CD4-positive, alpha-beta T cell (primary cell): ENCODE measurements at places on chromosomes 5 and 9.

DNA sequence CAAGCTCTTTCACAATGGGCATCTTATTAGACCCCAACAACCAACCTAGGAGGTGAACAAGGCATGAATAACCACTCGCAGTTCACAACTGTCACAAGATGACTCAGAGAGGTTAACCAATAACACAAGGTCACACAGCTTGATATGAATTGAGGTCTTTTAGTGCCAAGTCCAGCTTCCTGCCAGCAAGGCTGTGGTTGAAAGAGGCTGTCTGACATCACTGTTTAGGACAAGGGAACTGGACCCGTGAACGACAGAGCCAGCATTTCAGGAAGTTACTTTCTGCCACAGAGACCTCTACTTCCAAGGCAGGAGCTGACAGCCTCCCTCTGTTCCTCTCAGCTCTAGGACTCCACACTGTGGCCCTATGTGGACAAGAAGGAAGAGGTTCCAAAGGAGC, 53.4 kb upstream of the ALDH1B1 start:
- H3K27me3 ChIP-seq: peaks cover 4% of the 10 kb centered on the region
- no peak overlapping the region for H3K27ac ChIP-seq

DNA sequence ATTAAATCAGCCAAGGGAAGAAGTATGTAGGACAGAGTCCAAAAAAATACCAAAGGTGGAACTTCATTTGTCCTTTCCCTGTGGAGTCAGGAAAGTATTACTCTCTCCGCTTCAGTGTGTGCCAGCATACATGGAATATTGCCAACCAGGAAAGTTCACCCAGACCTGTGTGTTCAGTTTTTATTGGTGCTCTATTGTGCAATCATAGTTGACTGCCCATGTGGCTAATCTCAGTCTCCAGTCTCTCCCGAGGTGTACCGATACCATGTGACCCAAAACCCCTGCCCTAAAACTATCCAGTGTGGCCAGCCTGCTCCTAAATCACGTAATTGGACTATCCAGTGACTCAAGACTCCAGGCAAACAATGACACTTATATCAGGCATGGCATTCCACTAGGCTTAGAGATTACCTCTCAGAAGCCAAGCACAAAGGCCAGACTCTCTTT, 38.8 kb downstream of the NFX1 start:
- H3K4me3 ChIP-seq: no peak overlapping the region
- peaks cover 59% of the 10 kb centered on the region for H3K36me3 ChIP-seq
- no peak overlapping the region for H3K27ac ChIP-seq
- no peaks in the 10 kb centered on the region for H3K4me1 ChIP-seq
- DNase-seq: no peak

DNA sequence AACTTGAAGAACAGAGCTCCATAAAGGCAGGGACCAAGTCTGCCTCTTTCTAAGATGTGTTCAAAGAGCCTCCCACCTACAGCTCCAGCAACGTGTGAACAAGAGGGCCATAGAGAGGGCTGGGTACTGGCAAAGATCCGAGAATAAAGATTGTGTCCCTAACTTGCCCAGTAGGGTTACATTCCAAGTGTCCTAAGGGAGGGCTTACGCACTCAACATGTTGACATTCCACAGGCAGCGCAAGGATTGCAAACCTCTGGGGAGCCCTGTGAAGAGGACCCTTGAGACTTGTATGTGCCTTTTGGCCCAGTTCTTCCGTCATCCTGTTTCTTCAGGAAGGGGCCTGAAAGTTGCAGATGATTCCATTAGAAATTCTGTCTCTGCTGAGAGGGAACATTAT, 48.2 kb upstream of the ENTREP1 start:
- peaks cover 6% of the 10 kb centered on the region for H3K27me3 ChIP-seq
- DNase-seq: no peak
- H3K27ac ChIP-seq: no peak overlapping the region

- H3K4me1 ChIP-seq: peaks cover 6% of the 10 kb centered on the region
- H3K36me3 ChIP-seq: peaks cover 44% of the 10 kb centered on the region
- no peak overlapping the region for H3K4me3 ChIP-seq
- no peaks in the 10 kb centered on the region for H3K27me3 ChIP-seq
- DNase-seq: no peak
Measured at GRCh38 chr5:133974142-133974541, 5.7 kb upstream of the C5orf15 start.

DNA sequence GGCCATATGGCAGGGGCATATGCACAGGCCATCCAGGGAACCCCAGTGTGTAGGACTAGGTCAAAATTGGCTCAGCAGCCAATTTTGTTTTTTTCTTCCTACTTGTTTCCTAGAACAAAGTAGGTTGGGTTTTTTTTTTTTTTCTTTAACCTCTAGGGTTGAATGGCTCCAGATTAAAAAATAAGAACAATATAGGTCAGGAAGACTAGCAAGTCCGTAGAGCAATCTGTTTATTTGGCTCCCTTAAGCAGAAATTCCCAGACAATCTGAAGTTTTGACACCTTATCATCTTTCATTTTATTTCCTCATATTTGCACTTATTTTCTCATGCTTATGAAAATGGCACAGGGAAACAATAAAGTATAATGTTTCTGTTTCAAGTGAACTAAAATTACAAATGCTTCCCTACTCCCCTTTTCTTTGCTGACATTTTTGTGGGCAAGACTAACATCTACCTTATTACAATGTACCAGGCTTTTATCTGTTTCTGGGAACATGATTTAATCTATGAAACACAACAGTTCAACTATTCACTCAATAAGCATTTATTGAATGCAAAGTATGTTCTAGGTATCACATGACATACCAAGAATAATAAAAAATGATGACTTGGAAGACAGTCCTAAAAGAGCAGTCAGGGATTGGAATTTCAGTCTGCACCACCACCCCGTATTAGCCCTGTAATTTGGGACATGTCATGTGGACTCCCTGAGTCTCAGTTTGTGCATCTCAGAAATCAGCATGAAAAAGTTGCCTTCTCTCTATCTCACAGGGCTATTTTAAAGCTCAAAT, 30.5 kb downstream of the TLR4 start:
- H3K4me3 ChIP-seq: no peak overlapping the region
- no peak for DNase-seq
- no peaks in the 10 kb centered on the region for H3K36me3 ChIP-seq
- H3K27ac ChIP-seq: no peak overlapping the region

DNA sequence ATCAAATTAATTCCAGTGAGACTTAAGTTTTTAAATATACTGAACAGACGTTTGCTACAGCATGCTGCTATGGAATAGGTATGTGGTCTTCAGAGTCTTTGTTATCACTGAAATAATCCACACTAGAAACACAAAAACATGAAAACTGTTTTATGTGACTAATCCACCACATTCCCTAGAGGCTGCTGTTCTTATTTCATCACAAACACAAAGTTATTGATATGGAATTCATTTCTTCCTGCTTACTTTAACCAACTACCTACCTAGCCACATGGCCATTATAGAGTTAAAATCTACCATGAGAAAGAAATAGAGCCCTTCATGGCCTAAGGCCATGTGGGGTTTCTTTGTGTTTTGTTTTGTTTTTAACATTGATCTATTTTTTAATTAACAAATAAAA, 232.3 kb upstream of the PTGER4 start:
- no peak for DNase-seq
- no peak overlapping the region for H3K27ac ChIP-seq
- H3K4me1 ChIP-seq: peaks cover under 1% of the 10 kb centered on the region
- H3K4me3 ChIP-seq: no peak overlapping the region
- no peaks in the 10 kb centered on the region for H3K27me3 ChIP-seq

GRCh38 chr5:84382363-84383295, 2.1 kb downstream of the EDIL3 start:
- no peak overlapping the region for H3K27ac ChIP-seq
- H3K27me3 ChIP-seq: peaks cover 40% of the 10 kb centered on the region
- DNase-seq: no peak
- H3K36me3 ChIP-seq: no peaks in the 10 kb centered on the region

DNA sequence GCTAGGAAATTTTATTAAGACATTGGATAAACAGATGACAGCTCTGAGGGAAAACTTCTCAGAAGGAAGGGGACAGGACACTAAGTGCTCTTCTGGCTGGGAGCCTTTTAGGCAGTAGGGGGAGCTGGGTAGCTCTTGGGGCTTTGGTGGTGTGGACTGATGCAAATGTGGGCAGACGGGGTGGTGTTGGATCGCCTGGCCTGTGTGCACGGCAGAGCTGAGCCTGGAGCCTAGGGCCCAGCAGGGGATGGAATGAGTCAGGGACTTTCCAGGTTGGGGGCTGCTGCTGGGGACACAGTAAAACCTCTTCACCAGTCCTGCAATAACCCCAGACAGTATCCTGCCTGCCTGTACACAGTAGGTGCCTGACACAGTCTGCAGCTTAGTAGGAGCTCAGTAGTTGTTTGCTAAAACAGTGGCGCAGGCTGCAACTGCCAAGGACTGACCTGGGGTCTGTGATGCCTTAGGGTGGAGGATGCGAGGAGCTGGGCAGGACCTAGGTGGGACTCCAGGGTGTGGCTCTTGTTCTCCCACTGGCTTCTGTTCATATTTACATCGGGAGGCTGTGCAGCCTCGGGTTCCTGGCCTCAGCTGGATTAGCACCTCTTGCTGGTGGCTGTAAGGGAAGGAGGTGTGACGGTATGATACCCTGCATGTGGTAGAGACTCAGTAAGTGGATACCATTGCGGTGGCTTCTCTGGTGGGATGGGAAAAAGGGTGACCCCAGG, 83.8 kb downstream of the DAB2IP start:
- peaks cover 11% of the 10 kb centered on the region for H3K27me3 ChIP-seq
- no peak for DNase-seq
- H3K27ac ChIP-seq: no peak overlapping the region
- no peak overlapping the region for H3K4me3 ChIP-seq

GRCh38 chr5:150497274-150497988, 10.5 kb upstream of the NDST1 start:
- no peaks in the 10 kb centered on the region for H3K27me3 ChIP-seq
- no peak overlapping the region for H3K27ac ChIP-seq
- H3K4me1 ChIP-seq: no peaks in the 10 kb centered on the region
- DNase-seq: no peak

DNA sequence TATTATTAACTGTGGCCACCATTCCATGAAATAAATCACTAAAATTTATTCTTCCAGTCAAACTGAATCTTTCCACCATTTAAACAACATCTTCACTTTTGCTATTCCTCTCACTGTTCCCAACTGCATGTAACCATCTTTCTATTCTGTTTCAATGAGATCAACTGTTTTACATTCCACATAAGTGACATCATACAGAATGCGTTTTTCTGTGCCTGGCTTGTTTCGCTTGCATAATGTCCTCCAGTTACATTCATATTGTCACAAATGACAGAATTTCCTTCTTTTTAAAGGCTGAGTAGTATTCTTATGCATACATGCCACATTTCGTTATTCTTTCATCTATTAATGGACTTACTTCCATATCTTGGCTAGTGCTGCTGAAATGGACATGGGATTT, 738.2 kb downstream of the SEMA5A start:
- H3K36me3 ChIP-seq: no peaks in the 10 kb centered on the region
- H3K27ac ChIP-seq: no peak overlapping the region
- H3K4me1 ChIP-seq: no peaks in the 10 kb centered on the region
- H3K27me3 ChIP-seq: no peaks in the 10 kb centered on the region
- no peak overlapping the region for H3K4me3 ChIP-seq

DNA sequence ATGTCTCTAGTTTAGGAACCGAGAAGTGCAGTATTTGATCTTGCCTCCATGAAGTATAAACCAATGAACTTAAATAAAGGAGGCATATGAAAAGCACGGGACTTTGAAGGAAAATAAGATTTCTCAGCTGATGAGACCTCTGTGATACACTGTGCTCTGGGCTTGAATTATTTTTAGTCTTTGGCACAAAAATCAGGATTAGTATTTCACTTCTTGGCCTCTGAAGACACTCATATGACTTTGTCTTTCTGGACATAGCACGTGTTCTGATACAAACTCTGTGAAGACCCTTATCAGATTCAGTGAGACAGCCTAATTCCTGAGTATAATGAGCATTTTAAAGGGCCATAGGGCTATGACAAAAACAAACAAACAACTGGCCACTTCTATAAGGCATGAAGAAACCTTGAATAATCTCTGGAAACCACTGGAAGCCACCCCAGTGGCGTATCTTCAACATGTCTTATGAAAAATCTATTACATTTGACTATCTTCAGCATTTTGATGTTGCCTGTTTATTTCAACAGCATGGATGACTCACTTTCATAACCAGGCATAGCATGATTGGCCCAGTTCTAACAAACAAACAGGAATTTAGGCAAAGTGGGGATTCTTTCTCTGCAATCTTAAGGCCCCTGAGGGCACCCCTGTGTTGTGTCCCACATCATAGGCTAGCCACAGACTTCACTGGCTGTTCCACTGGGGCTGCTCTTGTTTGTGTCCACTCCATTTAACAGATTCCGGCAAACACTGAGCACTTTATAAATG, 90.3 kb upstream of the ZNF462 start:
- H3K36me3 ChIP-seq: no peaks in the 10 kb centered on the region
- H3K27ac ChIP-seq: no peak overlapping the region
- H3K4me3 ChIP-seq: no peak overlapping the region
- DNase-seq: no peak
- no peaks in the 10 kb centered on the region for H3K27me3 ChIP-seq

DNA sequence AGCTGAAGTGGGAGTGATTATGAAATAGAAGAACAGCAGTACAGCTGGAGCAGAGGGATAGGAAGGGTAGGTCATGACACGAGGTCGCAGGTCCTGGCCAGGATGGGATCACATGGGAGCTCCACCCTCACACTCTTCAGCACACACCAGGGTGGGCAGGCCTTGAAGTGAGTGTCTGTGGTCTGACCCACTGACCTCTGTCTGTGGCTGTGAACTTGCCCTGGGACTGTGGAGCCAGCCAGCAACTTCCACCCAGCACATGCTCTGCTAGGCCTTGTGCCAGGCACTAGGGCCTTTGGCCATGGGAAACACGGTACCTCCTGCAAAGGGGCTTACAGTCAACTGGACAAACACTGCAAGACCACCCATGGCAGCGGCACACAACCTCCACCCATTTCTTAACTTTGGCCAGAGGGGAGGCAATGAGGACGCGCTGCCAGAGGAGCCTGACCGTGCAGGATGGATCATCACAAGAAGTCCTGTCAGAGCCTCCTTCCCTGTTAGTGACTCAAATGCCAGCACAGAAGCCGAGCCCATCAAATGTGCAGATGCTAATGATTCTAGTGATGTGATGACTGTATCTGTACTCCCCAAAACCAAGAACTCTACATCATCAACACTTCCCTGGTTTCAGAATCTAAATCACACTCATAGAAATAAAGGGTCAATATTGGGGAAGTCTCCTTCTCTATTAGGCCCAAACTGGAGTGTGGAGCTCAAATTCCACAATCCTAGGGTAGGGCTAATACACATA, 113.6 kb downstream of the DPYSL3 start:
- no peak overlapping the region for H3K4me3 ChIP-seq
- no peaks in the 10 kb centered on the region for H3K36me3 ChIP-seq
- H3K27me3 ChIP-seq: no peaks in the 10 kb centered on the region
- H3K4me1 ChIP-seq: no peaks in the 10 kb centered on the region
- DNase-seq: no peak

DNA sequence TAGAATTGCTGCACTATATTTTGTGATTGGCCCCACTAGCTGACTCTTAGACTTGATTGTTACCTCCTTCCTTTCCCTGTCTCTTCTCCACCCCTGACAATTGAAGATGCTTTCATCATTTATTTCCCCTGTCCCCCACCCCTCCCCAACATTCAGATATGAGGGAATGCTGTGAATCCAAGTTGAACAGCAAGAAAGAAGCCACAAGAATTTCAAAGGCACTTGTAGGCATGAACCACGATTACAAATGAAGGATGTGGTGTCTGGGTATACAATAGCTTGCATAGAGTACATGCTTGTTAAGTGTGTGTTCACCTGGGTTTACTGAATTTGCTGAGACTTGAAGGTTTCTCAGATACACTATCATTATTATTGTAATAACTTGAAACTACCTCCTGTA, 78.3 kb upstream of the TRIO start:
- H3K27me3 ChIP-seq: no peaks in the 10 kb centered on the region
- DNase-seq: no peak
- no peak overlapping the region for H3K27ac ChIP-seq
- no peaks in the 10 kb centered on the region for H3K36me3 ChIP-seq
- no peak overlapping the region for H3K4me3 ChIP-seq
